A549 treated with GW870086 at 1 μM for 4 hours (cell line): ENCODE measurements at places on chromosomes 1 and 21. TPM values are rescaled to one million over a fixed set of nuclear protein-coding genes. Genes with fewer than 3 reads are reported as not detected.

The PALMD gene
- 0.33 to 0.46 TPM (median 0.42 TPM) in 5 replicates for total RNA-seq

The MCOLN2 gene
- total RNA-seq: 1.2 to 2.9 TPM (median 2.1 TPM) in 5 replicates

The ATP6V1G3 gene
- not detected in 5 replicates for total RNA-seq

The ZNF683 gene
- total RNA-seq: not detected in 5 replicates

The SGIP1 gene
- total RNA-seq: not detected in 5 replicates

The TMEM269 gene
- 0.05 to 0.13 TPM (median 0.08 TPM) in 5 replicates for total RNA-seq

The PLPPR5 gene
- not detected in 5 replicates for total RNA-seq

The TGFBR3 gene
- total RNA-seq: 3.9 to 5.0 TPM (median 4.9 TPM) in 5 replicates

The LMX1A gene
- not detected in 5 replicates for total RNA-seq

The ACTL8 gene
- 1.4 to 2.2 TPM (median 1.6 TPM) in 5 replicates for total RNA-seq

The IFI6 gene
- total RNA-seq: 9.7 to 13.1 TPM (median 12.6 TPM) in 5 replicates

The SELL gene
- total RNA-seq: 0.08 to 1.5 TPM (median 0.17 TPM) in 5 replicates

The PLPP3 gene
- total RNA-seq: 16.6 to 19.2 TPM (median 17.5 TPM) in 5 replicates

The ZNF695 gene
- 2.3 to 3.3 TPM (median 2.9 TPM) in 5 replicates for total RNA-seq

The ZFP69B gene
- 1.2 to 1.9 TPM (median 1.7 TPM) in 5 replicates for total RNA-seq
